Fibroblast of skin of right biceps (primary cell): ENCODE measurements at places on chromosomes 7 and 10.

- no peak for DNase-seq
Measured at GRCh38 chr10:114815791-114816190, 5.8 kb upstream of the FHIP2A start.

- DNase-seq = no peak
Measured at GRCh38 chr7:150568714-150569113, 1.5 kb downstream of the GIMAP4 start.

DNA sequence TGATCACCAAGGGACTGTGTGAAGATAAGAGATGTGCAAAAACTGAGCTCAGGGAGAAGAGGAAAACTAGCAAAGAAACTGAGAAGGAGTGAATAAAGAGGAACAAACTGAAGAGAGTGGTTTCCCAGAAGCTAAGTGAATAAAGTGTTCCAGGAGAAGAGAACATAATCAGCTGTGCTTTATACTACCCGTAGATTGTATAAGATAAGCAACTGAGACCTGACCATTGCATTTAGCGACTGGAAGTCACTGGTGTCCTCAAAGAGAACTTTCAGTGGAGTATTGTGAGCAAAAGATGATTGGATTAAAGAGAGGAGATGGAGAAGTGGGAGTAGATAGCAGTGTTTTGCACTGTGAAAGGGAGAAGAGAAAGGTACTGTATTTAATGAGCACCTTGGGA is 14.6 kb downstream of the PHTF2 start:
- no peak for DNase-seq

DNA sequence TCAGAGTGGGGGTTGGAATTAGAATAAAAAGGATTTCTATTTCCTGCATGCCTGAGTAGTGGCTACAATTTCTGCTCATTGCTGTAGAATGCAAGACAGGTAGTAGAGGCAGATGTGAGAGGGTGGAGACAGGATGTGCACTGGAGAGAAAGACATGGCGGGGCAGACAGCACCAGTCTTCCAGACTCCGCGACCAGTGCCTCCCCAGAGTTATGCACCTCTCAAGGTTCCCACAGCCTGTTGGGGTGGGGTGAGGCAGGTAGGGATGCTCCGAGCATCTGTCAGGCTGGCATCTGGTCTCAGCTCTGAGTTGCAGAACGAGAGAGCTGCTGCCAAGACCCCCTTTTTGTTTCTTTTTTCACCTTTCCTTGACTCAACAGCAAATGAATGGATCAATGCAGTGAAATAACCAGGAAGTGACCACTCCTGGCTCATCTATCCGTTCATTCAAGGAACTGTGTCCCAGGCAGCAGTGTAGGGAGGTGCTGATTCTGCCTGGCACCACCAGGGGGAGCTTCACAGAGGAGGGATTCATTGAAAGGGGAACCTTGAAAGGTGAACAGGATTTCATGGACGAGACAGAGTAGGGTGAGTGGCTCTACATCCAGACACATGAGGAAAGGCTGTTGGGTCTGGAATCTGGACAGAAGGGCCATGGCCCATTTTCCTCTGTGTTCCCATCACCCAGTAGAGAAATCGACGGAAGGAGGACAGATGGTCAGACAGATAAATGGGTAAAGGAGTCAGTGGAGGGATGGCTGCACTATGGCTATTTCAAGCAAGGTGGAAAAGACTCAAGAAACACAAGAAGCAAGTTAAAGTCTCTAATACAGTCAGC is 17.2 kb upstream of the SLC18A3 start:
- peak; percentile 51 for DNase-seq

- peak; percentile 21 for DNase-seq
Measured at GRCh38 chr7:147586526-147586925, 1004.0 kb upstream of the C7orf33 start.

GRCh38 chr7:26987338-26987737 is 108.5 kb downstream of the HOXA1 start:
- DNase-seq = no peak

DNA sequence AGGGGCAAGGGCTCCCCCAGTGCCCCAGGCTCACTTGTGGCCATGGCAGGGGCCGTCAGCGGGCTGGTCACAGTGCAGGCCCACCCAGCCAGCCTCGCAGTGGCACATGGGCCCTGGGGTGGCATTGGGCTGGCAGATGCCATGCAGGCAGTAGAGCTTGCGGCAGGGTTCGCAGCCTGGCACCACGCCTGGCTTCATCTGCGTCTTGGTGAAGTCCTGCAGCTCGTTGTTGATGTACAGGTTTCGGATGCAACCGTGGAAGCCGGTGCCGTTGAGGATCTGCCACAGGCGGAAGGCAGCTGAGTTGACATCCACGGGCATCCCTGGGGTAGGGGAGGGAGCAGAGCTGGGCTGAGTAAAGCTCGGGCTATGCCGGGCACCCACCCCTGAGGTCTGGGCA is 170.6 kb downstream of the LCOR start:
- DNase-seq = no peak

DNA sequence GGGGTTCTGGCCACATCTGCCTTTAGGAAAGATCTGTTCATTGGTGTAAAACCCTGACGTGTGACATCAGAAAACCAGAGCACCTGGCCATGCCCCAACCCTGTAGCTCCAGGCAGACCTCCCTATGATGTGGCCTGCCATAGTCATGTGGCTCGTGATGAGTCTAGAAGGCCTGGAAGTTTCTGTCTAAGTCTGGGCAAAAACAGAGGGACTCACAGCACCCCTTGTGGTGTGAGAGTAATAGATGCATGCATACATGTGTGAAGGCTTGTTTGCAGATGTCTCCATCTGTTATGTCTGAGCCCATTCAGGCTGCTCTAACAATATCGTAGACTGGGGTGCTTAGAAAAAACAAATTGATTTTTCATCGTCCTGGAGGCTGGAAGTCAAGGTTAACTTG is 309.3 kb downstream of the PAXIP1 start:
- DNase-seq = no peak

- peak; percentile 34 for DNase-seq
Measured at GRCh38 chr10:73413108-73413527, 740 bp downstream of the ANXA7 start.

DNA sequence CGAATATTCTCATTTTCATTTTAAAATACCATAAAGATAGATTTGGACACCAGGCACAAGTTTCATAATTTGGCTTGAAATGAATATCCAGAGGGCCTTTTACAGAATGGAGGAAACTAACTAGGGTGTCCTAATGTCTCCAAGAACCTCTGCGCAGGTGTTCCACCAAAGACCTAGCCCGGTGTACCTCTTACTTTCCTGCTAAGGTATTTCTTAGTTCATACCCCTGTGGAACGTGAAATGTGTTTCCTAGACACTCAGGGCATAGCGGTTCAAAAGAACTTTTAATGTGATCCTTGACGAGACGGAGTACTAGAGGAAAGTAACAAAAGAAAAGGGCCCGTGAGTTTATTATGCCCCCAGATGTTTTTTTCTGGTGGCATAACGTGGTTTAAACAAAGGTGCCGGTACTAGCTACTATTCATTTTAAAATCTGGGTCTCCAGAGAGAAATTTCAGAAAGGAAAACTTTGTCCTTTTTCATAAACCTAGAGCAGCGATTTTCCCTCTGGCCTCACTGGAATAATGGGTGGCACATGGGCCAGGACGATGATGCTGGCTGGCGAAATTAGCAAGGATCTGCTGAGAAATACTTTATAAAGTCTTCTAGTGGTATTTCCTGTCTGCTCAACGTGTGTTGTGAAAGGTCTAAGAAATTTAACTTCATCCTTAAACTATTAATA is 1.4 kb downstream of the APBB1IP start:
- no peak for DNase-seq

DNA sequence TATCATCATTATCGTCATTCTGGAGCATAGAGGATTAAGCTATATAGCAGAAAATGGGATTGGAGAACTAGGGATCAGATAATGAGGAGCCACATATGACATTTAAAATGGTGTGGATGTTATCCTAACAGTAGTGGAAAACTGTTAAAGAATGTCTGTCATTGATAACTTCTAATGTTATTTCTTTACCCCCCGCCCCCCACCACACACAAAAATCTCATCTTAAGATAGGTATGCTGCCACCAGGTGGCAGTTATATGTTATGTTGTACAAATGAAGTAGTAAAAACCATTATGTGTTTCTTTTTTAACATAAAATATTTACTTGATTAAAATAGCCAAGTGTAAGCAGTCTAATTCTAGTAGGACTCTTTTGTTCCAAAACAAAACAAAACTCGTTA is 13.0 kb downstream of the AKAP9 start:
- peak; percentile 25 for DNase-seq

- DNase-seq = peak; percentile 48
Measured at GRCh38 chr7:66921396-66921917, 432 bp downstream of the TMEM248 start.

GRCh38 chr10:14676732-14677131 is 98.0 kb downstream of the FAM107B start:
- DNase-seq = no peak
